ENCODE measurements at places on chromosomes 2 and 18.

DNA sequence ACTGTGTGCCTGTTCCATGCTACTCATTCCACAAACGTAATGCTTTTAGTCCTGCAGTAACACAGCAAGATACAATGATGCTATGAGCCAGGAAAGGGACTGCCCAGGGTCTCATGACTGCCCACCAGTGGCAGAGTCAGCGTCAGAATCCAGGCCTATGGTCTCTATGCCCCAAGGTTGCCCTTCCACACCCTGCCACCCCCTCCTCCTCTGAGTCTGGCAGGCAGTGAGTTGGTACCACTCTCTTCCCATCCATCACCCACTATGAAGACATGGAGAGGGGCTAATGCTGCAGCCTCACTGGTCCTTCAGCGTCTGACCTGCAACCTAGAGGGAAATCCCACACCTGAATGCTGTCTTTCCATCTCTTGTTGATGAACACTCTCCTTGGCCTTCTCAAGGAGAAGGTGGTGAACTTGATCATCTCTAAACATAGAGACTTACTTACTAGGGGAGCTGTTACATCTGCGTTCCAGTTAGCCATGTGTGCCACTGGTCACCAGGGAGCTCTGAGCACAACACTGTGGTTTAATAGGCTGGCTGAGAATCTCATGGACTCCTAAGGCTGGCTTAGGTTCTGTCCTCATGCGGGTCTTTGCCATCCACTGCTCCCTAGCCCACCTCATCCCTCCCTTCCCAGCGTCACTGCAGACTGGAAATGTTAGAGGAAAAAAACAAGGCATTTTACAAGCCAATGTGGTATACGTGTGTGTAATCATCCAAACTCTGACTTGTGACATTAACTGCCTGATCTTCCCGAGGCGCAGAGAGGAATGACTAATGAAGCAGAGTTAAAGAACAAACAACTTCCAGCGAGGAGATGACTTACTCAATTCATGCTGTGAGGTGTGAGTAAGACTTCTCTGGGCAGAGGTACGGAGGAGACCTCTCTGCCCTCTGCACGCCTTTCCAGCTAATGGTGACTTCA lies 28.8 kb downstream of the STEAP3 start:
- DNase-seq = no peak

DNA sequence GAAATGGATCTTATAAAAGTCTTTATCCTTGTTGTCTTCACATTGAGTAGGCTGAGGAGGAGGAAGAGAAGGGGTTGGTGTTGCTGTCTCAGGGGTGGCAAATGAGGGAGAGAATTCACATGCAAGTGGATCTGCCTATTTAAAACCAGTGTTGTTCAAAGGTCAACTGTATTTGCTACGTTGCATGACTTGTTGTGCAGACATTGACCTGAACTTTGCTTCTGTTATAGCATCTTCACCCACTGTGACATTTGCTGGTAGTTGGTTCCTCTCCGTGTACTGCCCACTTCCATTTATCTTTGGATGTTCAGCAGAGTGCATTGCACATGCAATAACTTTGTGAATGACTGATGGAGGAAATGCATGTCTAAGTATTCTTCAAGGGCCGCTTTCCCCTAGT lies 228.6 kb upstream of the DPP10 start:
- DNase-seq = no peak

DNA sequence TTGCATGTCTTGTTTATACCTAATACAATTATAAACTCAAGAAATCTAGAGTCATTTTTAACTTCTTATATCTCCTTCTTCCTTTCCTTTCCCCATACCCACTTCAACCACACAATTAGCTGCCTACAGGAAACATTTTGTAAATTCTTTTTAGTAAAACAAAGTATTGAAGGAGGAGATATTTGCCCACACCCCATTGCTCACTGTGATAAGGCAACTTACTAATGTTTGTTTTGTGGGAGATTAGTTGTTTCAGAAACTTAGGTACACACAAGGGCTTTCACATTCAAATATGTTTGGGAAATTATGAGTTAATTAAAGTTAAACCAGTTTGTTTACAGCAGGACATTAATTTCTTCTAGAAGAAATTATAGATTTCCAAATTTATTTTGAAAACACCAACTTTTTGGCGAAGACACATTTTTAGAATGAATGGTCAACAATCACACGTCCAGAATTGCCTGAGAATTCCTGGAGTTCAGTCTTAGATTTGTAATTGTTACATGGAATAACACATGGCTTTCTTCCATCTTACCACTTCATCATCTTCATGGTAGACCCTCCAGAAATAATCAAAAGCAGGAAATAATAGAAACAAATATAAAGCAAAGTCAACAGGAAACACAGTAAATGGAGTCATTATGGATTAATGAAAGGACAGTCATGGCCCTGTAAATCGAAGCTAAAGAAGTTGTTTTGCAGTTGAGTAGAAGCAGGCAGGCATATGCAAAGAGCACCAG lies 62.5 kb upstream of the RAB27B start:
- no peak for DNase-seq

- DNase-seq = no peak
Measured at GRCh38 chr18:74019864-74020263, 127.8 kb downstream of the FBXO15 start.

- no peak for DNase-seq
Measured at GRCh38 chr2:152336854-152337510, 2.0 kb downstream of the FMNL2 start.

GRCh38 chr18:49023271-49023937 lies 72.6 kb upstream of the SMAD7 start:
- DNase-seq = no peak
